ENCODE measurements at places on chromosomes 1 and 21.

DNA sequence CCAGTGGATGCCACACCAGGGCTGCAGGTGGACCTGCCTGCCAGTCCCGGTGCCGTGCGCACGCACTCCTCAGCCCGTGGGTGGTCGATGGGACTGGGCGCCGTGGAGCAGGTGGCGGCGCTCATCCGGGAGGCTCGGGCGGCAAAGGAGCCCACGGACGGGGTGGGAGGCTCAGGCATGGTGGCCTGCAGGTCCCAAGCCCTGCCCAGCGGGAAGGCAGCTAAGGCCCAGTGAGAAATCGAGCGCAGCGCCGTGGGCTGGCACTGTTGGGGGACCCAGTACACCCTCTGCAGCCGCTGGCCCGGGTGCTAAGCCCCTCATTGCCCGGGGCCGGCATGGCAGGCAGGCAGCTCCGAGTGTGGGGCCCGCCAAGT lies 1171.8 kb upstream of the B3GALT2 start:
- DNase-seq, result no peak

DNA sequence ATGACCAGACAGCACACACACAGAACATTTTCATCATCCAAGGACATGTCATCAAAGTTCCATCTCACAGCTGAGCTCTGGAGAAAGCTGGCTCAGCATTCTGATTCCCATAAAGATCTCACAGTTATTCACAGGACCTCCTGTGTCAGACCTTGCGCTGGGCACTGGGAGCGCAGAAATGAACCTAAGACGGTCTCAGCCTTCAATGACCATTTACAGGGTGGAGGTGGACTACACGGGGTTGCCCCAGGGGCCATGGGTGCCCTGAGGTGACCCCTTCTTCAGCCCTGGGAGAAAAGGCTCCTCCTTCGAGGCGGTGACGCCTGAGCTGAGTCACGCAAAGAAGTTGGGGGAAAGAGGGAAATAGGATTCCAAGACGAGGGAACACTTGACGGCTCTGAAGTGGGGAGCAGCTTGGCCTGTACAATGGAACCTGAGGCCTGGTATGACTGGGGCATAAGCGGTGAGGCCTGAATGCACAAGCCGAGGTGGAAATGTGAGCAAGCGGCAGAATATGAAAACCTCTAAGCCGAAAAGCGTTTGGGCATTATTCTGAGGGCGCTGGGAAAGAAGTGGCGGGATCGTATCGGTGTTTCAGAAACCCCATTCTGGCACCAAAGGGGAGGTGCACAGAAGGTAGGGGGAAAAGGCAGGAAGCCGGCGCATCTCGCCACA lies 797 bp downstream of the CC2D1B start:
- DNase-seq, result no peak

DNA sequence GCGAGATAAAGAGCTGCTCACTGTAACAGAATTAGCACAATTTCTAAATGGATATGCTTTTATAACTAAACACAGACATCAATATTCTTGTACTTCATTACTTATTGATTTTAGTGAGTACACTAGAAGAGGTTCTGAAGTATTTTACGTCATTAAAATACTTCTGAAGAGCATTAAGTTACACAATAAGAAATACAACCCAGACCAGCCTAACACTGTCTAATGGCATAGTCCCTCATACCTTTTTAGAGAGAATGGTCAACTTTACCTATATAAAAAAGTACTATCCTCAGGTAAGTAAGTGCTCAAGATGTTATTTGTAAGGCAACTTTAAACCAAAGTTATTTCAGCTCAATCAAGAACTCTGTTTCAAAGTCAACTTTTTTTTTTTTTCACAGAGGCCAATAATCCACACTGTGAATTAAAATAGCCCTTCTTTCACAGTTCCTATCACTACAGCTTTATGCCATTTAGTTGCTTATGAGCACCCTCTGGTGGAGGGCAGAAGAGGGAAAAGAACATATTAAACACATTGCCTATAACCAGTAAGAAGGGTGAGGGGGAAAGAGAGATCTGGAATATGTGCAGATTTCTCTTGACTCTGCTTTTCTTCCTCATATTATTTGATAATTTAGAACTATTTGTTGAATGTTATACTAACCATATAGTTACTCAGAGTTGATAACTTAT lies 182.1 kb upstream of the DMRTA2 start:
- DNase-seq, result no peak

GRCh38 chr21:31273278-31273677 lies 70.8 kb downstream of the TIAM1 start:
- DNase-seq, result no peak

- DNase-seq, result no peak
These were observed 105.5 kb downstream of the RERE start for GRCh38 chr1:8711873-8712412.

- no peak for DNase-seq
These were observed 51.3 kb downstream of the DHRS3 start for GRCh38 chr1:12566484-12567287.

GRCh38 chr1:94014087-94014486 lies 104.9 kb upstream of the GCLM start:
- DNase-seq, result no peak

DNA sequence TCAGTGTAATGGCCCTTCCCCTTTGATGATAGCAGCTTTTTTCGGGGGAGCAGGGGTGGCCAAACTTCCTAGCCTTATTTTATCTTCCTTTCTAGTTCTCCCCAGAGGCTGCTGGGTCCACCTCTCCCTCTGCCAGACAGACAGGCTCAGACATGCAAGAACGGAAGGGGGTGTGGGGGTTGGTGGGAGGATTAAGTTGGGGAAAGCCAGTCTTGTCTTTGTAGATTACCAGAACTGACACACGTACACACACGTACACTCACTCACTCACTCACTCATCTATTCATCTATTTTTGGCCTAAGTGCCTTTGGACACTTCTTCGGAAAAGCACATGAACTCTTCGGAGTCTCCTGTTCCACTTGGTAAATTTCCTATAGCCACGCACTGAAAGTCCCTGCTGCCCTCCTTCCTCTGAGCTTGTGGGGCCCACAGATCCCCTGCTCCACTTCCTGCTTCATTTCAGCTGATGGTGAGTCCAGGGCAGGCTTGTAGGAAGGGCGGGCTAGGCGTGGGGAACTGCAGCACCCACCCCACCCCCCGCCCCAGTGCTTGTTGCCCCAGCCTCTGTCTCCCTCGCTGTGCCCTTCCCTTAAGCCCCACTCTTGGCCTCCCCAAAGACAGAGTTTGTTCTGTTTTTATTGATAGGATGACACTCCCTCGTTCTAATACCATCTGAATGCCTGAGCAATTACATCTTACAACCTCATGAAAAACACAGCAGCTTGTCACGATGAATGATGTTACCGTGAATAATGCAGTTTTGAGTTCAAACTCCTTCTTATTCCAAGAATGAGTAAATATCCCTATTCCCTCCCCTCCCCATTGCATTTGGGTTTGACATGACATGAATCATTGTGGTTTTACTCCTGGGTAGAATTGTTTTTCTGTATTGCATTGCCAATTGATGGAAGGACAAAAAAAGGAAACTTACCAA lies 60.7 kb upstream of the ATP5PO start:
- DNase-seq, result no peak

DNA sequence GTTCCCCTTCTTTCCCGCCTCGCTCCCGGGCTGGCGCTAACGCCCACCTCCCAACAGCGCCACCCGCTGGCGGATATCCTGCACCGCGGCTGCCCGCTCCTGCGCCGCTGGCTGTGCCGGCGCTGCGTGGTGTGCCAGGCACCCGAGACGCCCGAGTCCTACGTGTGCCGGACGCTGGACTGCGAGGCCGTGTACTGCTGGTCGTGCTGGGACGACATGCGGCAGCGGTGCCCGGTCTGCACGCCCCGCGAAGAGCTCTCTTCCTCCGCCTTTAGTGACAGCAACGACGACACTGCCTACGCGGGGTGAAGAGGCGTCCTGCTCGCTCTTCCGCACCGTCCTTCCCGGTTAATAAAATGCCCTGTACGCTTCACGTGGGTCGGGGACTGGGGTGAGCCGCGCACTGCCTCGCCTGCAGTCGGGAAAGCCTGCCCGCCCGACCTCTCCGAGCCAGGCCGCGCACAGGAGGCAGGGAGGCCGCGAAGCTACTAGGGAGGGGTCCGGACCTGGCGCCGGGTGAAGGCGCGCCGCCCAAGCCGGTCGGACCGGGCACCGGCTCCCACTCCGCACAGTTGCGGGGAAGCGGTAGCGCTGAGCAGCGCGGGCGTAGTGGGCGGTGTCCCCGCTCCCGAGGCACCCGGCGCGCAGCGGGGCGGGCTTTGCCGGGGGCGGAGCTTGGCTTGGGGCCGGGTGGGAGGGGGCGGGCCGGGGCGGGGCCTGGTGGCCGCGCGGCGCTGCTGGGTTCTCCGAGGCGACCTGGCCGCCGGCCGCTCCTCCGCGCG lies at the start of gene ADAM15:
Gene ADAM15 (plus strand): TSS at position 757 of the 782 bp plus-strand sequence. CDS start 71 bp downstream, outside the sequence.
- DNase-seq, result peak; percentile 66

DNA sequence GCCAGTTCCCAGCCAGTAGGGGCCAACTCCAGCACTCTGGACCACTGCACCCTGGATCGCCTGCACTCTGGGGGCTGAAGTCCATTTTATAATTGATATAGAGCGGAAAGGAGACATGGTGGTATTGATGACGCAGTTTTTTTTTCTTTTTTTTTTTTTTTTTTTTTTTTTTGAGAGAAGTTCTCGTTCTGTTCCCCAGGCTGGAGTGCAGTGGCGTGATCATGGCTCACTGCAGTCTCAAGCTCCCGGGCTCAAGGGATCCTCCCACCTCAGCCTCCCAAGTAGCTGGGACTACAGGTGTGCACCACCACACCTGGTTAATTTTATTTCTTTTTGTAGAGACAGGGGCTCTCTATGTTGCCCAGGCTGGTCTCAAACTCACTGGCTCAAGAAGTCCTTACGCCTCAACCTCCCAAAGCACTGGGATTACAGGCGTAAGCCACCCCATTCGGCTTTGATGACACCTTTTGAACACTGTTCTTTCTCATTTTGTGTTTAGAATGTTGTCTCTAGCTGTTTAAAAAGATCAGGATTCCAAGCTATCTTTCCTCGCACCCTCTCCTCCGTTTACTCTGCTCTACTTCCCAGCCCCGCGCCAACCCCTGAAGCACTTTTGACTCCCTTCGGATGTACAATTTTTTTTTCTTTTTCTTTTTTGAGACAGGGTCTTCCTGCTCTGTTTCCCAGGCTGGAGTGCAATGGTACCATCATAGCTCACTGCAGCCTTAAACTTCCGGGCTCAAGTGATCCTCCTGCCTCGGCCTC lies 960 bp downstream of the MX2 start:
- DNase-seq, result no peak

- DNase-seq, result no peak
These were observed 1282.9 kb upstream of the B3GALT2 start for GRCh38 chr1:194469282-194469681.

DNA sequence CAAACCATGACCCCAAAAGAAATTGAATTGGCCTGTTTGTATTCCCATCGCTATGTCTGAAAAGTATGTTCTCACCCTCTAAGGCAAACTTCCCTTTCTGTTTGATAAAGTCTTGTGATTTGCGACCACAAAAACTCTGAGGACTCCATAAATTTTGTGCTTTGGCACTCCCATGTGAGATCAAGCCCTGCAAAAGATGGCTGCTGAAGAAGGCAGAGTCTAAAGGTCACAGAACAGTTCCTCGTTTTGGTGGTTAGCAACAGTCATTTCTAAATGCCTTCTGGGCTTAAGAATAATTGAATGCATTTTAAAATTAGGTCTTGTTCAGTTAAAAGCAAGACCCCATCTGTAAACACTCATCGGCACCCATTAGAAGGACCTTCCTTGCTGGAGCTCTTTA lies 441.6 kb downstream of the OMA1 start:
- no peak for DNase-seq

- DNase-seq, result no peak
These were observed 138.4 kb downstream of the PAPPA2 start for GRCh38 chr1:176601348-176601747.

GRCh38 chr21:33541105-33541711 lies 709 bp downstream of the GART start:
- DNase-seq, result no peak

DNA sequence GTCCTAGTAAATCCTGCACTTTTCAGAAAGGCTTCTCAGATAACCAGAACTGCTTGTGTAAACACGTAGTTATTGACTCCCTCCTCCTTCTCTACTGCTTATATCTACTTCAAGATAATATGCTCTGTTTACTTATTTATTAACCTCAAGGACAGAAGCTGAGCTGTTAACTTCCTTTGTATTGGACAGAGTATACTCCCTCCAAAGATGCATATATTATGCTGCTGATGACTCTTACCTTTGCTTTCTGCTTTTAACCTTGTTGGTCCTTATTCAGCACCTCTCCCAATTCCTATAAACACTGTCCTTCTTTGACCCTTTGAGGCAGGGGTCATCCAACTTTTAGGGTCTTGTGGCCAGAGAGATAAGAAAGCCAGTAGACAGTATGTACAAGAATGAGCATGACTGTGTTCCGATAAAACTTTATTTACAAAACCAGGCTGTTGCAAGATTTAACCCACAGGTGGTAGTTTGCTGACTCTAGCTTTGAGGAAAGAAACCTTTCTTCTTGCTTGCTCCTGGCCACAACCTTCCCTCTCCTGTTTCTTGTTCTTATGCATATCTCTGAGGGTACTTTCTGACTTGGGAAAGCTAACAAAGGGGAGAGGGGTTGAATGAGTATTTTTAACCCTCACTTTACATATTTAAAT lies 4.9 kb downstream of the TPM3 start:
- DNase-seq, result no peak

- DNase-seq, result peak; percentile 38
These were observed 150.1 kb upstream of the SOD1 start for GRCh38 chr21:31509194-31510017.

DNA sequence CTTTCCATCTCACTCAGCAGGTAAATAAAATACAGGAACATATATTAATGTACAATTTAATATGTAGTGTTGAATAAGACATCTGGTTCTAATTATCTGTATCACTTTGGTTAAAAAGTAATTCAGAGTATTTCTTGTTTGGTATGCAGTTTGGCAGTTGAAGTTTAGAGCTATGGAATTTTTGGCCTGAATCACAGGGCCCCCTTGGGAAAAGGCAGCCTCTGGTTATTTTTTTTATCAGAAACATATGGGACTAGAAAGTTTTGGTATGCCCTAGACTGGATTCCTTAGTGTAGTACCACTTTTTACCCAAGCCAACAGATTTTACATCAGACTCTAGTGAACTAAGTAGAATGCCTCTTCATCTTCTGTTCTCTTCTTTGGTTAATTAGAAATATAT lies 26.4 kb downstream of the CNST start:
- no peak for DNase-seq

- DNase-seq, result no peak
These were observed 94.7 kb upstream of the GPR52 start for GRCh38 chr1:174352883-174353608.

- DNase-seq, result no peak
These were observed 12.5 kb downstream of the ACTRT2 start for GRCh38 chr1:3033790-3034090.

DNA sequence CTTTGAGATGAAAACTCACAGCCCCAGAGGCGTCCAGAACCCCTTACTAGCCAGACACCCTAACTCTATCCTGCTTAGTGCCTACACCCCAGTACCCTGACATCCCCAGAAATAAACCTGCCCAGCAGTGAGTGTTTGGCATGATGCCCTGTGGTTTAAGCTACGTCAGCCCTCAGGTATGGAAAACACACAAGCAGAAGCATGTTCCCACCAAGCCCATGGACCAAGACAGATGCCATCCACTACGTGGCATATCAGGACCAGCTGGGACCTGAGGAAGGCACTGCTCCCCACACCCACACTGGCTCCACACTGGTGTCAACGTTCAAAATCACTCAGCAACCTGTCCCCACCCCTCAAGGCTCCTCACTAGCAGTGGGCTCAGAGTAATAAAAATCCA lies 116.4 kb downstream of the SYT2 start:
- DNase-seq, result no peak

Measured in stimulated activated CD8-positive, alpha-beta memory T cell treated with anti-CD3 and anti-CD28 coated beads, Interleukin-2, amount 100 ng/mL, for 1 hour (primary cell).